ENCODE measurements at places on chromosomes 1 and 21.
A peak's percentile ranks its signal among the peaks of the same experiment; 100 is the strongest.

GRCh38 chr1:112714313-112715263 is 544 bp downstream of the PPM1J start:
- no peak for DNase-seq

DNA sequence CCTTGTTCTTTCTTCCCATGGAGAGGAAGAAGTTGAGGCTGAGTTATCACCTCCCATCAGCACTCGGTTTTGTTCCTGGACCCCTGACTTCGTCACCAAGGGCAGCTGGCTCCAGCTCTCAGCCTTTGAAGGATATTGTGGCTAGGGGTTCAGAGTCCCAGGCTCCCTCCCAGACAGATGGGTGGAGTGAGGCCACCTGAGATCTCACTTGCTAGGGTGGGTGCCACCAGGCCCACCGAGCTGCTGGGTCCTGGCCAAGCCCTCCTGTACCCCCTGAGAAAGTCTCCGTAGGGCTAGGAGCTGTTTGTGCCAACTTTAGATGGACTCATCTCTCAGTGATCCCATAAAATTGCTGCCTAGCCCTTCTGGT is 6.9 kb downstream of the MX2 start:
- DNase-seq: no peak

DNA sequence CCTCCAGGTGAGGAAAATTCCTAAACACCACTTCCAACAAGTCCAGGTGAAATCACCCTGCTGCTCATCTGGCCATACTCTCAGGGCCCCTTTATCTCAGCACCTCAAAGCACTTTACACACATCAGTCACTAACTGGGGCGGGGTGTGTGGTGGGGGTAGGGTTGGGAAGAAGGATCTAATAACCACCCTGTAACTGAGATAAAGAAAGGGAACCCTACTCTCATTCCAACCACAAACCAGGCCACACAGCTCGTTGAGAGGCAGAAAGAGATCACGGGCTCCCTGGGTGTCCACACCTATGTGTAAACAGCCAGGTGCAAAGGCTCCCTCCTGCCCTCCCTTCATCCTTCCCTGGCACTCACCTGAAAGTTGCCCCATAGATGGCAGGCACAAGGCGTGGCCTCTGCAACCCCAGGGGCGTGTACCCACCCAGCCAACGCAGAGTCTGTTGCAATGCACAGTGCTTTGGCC is 20.4 kb downstream of the GPR161 start:
- DNase-seq: no peak

DNA sequence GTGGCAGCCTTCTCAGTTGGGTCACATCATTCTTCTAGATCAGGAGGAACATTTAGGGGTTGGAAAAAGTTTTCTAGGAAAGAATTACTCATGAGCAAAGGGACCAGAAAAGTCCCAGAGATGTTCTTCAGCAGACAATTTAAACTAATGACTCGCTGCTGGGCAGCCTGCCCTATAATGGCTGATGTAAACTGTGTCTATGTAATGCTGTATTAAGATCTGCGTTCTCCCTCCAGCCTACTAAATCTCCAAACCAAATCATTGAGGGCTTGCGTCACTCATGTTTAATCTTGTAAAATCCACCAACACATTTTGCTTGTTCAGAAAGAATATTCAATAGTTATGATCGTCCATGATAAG is 92.1 kb downstream of the LRRC8C start:
- DNase-seq: peak; percentile 92

DNA sequence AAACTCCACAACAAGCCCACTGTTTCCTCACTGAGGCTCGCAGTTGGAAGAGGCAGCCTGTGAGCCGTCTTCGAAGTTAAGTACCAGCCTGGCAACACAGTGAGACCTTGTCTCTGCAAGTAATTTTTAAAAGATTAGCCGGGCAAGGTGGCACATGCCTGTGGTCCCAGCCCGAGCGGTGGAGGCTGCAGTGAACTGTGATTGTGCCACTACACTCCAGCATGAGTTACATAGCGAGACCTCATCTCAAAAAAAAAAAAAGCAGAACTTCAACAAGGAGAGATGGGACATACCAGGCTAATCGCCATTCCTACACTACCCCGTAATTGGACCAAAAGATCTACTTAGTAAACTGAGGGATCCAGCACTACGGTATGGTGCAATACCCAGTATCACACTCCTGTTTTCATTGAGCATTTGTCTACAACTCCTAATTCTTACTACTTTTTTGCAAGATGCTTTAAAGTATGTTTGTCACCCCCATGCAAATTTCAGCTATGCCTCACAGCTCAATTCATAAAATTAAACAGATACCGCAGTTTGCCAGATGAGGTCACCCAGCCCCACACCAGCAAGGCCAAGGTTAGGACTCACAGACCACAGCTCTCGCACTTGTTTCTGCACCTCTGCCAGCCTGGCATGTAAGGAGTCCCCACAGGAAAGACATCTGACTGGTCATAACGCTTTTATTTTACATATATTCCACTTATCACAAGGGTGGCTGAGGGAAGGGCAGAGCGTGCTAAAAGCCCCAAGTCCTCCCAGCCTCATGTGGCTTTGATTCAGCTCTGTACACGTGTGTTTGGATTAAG is 21.0 kb downstream of the SDE2 start:
- no peak for DNase-seq

GRCh38 chr1:54652168-54652567 is 10.6 kb downstream of the MROH7 start:
- no peak for DNase-seq

DNA sequence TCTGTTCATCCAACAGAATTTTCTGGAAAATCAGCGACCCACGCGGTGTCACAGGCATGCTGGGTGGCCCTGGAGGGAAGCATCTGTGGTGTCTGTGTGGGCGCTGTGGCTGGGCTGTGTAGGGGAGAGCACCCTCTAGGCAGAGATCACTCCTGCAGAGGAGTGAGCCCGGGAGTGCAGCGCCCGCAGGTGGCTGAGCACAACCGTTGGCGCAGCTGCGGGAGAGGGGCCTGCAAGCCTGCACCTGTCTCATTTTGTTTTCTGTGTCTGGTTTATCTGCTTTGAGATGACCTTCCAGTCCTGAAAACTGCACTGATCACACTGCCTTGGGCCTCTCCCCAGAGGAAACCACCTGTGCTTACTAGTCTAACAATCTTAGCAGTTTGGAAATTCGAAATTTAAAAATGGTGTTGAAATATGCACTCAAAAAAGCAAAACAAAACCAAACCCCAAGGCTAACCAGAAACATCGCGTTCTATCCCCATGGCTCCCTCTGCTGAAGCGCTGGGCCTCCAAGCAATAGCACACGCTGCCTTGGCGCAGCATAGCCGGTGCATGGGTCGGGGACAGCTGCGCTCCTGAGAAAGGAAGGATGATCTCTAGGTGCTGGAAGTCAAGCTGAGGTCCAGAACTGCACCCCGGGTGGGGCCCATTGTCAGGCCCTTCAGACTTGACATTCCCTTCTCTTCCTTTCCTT is 4.8 kb downstream of the FAM3B start:
- no peak for DNase-seq

DNA sequence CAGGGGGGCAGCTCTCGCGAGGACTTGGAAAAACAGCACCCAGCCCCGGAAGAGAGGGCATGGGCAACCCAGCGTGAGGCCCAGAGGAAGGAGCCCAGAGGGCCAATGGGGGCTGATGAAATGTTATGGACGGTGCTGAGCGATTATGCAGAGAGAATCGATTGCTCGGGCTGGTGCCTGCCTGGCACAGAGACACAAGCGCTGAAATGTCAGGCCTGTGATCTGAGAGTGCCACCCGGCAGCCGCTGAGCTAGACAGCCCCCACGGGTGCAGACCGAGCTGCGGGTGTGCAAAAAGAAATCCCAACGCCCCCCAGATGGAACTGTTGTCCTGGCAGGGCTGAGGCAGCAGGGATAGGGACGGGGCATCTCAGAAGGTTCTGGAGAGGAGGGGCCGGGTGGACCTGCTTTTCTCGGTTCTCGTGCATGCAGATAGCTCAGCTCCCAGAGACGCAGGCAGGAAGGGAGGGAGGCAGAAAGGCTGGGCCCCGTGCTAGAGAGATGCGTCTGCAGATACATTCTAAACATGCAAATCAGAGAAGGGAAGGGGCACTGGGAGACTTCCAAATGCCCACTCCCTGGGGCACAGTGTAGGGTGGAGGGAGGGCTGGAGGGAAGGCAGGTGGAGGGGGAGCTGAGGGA is 41.5 kb downstream of the TAS1R2 start:
- no peak for DNase-seq

DNA sequence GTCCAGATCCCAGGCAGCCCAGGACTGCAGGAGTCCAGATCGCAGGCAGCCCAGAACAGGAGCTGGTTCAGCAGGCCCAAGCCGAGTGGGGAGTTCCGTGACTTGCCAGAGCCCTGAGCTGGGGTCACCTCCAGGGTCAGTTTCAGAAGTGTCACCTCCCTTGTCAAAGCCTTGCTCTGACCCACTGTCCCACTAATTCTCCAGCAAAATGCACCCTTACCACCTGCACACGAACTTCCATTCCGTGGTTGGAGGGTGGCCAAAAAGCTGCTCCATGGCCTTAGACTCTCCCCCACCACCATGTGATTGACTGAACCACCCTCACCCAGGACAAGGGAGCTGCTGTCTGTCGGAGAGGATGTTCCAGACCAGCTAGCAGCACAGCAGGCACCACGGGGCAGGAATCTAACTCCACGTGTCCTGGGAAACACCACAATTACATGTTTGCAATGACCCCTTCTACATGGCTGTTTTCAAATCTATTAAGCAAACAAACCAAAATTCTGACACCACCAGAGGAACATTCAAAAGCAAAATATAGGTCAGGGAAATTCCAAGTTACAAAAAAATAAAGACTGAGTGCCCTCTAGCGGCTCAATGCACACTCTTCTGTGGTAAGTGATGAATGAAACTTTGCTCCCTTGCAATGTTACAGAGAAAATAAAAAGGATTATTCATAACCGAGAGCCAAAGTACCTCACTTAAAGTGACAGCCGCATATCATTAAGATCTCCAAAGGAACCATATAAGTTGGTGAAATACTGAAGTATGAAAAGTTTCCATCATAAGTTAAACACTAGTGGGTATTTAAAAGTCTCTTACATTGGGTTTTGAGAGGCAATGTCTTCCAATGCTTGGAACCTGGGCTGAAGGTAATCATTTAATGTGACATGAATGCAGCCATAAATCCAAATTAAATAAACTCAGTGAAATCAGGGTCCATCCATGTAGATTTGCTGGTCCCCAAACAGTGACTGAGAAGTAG is 76.3 kb downstream of the NPHP4 start:
- peak; percentile 10 for DNase-seq

GRCh38 chr1:12486401-12487005 is 131.5 kb downstream of the DHRS3 start:
- DNase-seq: no peak

- no peak for DNase-seq
These were observed 1004.9 kb upstream of the NCAM2 start for GRCh38 chr21:19993268-19993667.

GRCh38 chr1:183920651-183921050 is 115.7 kb downstream of the RGL1 start:
- DNase-seq: no peak

DNA sequence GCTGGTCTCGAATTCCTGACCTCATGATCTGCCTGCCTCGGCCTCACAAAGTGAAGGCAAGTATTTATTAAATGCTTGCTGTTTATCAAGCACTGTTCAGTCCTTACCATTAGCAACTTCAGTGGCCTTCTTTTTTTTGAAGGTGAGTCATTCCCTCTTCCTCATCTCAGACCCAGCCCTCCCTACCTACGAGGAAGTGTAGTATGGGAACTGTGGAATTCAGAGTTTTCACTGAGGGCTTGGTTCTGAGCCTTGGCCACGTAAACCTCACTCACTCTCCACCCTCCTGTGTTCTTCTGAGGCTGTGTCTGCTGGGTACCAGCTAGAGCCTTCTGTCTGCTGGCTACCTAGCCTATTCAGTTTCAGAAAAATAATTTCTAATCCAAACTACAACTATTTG is 218.3 kb upstream of the SGIP1 start:
- peak; percentile 14 for DNase-seq

DNA sequence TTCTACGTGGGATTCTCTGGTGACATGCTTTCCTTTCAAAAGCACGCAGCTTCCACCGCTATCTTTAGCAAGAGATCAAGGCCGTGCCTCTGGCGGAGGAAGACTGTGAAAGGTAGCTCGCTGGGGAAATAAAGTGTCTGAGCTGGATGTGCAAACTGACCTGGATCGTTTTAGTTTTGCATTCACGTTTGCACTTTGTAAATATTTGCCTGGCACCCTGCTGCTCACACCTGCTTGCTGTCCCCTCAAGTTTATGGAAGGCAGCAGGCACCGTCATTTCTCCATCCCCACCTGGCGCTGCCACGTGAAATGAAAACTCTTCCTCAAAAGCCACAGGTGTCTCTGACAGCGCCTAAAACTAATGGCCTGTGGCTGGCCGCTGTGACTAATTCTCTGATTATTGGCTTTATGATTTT is 44.0 kb upstream of the TARDBP start:
- no peak for DNase-seq

- DNase-seq: no peak
These were observed 156.8 kb downstream of the LEPR start for GRCh38 chr1:65577278-65577677.

GRCh38 chr1:19322481-19322880 is 10.4 kb downstream of the SLC66A1 start:
- DNase-seq: no peak

GRCh38 chr1:20343149-20343937 is 52.7 kb downstream of the VWA5B1 start:
- DNase-seq: no peak

All from bone marrow (tissue), 2 donors.